ENCODE measurements at places on chromosomes 16 and 17. TPM values are rescaled to one million over a fixed set of nuclear protein-coding genes. Genes with fewer than 3 reads are reported as not detected.

- DNase-seq, result peak; percentile 89
These were observed 64.6 kb downstream of the FTO start for GRCh38 chr16:53768593-53768992.

DNA sequence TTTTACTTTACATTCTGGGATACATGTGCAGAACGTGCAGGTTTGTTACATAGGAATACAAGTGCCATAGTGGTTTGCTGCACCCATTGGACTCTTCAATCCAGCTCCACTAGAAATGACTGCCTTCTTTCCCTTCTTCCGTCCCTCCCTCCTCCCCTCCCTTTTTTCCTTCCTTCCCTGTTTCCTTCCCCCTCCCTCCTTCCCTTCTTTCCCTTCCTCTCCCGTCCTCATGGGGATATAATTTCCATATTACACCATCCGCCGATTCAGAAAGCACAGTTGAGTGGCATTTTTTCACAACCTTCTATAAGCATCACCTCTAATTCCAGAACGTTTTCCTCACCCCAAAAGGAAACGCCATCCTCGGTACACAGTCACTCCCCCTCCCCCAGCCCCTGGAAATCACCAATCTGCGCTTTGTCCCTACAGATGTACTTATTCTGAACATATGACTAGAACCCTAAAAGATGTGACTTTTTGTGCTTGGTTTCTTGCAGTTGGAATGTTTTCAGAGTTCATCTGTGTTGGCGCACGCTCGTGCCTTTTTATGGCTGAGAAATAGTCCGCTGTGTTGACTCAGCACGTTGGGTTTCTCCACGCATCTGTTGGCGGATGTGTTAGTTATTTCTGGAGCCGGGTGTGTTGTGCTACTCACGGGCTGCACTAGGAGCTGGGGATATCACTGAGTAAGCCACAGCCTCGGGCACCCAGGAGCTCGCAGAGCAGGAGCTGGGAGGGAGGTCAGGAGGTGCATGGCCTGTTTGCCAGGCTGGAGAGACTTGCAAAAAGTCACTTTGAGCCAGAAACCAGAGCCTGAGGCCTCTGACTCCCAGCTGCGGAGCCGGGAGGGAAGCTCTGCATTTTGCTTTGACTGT is 336.4 kb downstream of the SEC14L1 start:
- DNase-seq, result peak; percentile 99

DNA sequence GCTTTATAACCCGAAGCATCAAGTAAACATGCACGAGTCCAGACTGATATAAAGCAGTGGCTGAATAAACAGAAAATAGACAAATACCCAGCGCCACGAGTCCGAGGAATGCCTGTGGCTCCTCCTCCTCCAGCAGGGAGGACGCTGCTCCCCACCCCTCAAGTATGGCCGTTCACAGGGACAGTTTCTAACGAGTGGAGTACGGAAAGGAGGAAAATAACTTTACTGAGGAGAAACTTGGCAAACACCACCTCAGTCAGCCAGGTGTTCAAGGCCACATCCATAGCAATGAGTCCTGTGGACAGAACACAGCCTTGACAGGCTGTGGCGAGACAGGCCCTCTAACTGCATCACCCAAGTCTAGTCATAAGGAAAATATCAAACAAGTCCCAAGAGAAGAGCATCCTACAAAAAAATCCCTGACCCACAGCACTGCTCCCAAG is 9.2 kb downstream of the ZDHHC7 start:
- no peak for DNase-seq

SPN gene
- total RNA-seq, result not detected

VMO1 gene
- total RNA-seq, result 1.5 TPM
